Skin of body (tissue), 3 donors: ENCODE measurements at places on chromosomes 4 and X.

- peak; percentile 79 for DNase-seq
These were observed 592.9 kb downstream of the BCOR start for GRCh38 chrX:39504850-39505259.

DNA sequence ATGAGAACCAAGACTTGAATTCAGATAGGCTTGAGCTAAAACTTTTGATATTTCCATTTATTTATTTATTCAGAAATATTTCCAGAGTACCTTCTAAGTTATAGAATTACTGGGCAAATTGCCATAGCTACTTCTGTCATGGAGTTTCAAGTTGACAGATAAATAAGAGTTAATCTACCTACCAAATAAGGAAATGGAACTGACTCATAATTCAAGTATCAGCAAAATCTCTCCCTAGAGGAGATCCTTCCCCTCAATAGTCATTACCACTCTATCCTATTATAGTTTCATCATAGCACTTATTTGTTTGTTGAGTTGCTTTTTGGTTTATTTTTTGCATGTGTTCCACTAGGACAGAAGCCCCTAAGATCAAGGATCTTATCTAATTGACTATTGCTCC lies 48.8 kb upstream of the CCSER1 start:
- no peak for DNase-seq

GRCh38 chrX:20026278-20026677 lies 35.4 kb upstream of the BCLAF3 start:
- DNase-seq: no peak

- DNase-seq: no peak
These were observed 74.5 kb upstream of the IL2 start for GRCh38 chr4:122531038-122531437.

DNA sequence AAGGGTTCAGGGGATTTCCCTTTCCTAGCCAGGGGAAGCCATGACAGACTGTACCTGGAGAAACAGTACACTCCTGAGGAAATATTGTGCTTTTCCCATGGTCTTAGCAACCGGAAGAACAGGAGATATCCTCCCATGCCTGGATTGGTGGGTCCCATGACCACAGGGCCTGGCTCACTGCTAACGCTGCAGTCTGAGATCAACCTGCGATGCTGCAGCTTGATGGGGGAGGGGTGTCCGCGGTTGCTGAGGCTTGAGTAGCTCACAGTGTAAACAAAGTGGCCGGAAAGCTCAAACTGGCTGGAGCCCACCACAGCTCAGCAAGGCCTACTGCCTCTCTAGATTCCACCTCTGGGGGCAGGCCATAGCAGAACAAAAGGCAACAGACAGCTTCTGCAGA lies 819.5 kb downstream of the TECRL start:
- no peak for DNase-seq

DNA sequence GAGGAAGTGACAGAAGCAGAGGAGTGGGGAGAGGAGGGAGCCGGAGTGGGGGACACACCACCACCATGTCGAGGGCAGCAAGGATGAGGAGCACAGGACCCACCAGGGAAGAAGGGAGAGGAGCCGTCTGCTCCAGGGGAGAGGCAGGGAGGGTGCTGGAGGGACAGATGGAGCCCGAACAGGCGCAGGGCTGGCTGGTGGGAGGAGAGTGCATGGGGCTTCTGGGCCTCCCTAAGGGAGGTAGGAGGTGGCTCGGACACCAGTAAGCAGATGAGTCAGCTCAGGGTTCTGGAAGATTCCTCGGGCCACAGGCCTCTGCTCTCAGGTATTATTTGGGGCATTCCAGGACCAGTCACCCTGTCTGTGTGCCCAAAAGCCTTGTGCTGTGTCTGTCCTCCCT lies 29.8 kb downstream of the ATP2B3 start:
- DNase-seq: no peak

GRCh38 chr4:77127215-77127614 lies 29.8 kb upstream of the CCNG2 start:
- DNase-seq: no peak

- no peak for DNase-seq
These were observed 34.8 kb downstream of the YIPF6 start for GRCh38 chrX:68533656-68534055.

DNA sequence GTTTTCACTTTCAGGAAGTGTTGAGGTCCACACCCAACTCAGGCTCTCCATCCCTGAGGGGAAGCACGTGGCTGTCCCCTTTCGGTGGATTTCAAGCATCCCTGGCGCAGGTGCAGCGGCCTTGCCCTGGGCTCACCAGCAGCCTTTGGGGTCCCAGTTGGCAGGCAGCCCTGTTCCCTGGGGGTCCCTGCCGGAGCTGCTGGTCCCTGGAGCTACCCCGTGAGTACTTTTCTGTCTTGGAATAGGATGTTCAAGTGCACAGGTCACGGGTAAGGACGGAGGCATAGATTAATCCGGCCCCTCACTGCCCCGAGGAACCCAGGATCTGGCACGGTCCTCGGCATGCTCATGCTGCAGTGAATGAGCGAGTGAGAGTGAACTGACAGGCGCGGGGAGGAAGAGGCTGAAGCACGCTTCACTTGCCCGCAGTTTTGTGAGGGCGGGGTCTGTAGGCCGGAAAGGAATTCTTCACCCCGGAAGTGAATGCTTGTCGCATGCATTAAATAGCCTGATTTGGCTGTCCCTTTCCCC lies 117.2 kb upstream of the FAT1 start:
- DNase-seq: no peak

GRCh38 chrX:113529426-113530013 lies 688.9 kb upstream of the AMOT start:
- DNase-seq: no peak

- DNase-seq: no peak
These were observed 47.8 kb downstream of the SLIT2 start for GRCh38 chr4:20299515-20299914.

DNA sequence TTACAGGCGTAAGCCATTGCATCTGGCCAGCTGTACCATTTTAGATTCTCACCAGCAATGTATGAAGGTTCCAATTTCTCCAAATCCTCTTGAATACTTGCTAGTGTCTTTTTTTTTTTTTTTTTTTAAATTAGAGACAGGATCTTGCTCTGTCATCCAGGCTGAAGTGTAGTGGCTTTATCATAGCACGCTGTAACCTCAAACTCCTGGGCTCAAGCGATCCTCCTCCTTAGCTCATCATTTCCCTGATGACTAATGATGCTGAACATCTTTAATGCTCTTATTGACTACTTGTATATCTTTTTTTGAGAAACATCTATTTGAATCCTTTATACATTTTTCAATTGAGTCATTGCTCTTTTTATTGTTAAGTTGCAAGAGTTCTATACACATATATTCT lies 40.3 kb downstream of the HDAC8 start:
- DNase-seq: no peak

GRCh38 chr4:99088023-99088449 lies 552 bp downstream of the ADH5 start:
- DNase-seq: peak; percentile 57
